A549 treated with AZD2906 at 1 μM for 4 hours (cell line): ENCODE measurements at places on chromosomes 5 and 9. TPM values are rescaled to one million over a fixed set of nuclear protein-coding genes. Genes with fewer than 3 reads are reported as not detected.

PHYHD1 gene
- total RNA-seq, result 0.20 to 0.33 TPM (median 0.25 TPM) in 5 replicates

FOXD4L3 gene
- total RNA-seq, result 0.05 to 0.21 TPM (median 0.10 TPM) in 4 of 5 replicates, not detected in the other

AGTPBP1 gene
- total RNA-seq, result 7.3 to 10.5 TPM (median 9.2 TPM) in 5 replicates

SPINK7 gene
- not detected in 5 replicates for total RNA-seq

ADRA1B gene
- total RNA-seq, result 21.8 to 24.5 TPM (median 23.0 TPM) in 5 replicates

ITK gene
- total RNA-seq, result 0.05 to 0.32 TPM (median 0.08 TPM) in 5 replicates
